NCI-H2029 (cell line): ENCODE measurements at places on chromosomes 1 and 21.
A peak's percentile ranks its signal among the peaks of the same experiment; 100 is the strongest.

DNA sequence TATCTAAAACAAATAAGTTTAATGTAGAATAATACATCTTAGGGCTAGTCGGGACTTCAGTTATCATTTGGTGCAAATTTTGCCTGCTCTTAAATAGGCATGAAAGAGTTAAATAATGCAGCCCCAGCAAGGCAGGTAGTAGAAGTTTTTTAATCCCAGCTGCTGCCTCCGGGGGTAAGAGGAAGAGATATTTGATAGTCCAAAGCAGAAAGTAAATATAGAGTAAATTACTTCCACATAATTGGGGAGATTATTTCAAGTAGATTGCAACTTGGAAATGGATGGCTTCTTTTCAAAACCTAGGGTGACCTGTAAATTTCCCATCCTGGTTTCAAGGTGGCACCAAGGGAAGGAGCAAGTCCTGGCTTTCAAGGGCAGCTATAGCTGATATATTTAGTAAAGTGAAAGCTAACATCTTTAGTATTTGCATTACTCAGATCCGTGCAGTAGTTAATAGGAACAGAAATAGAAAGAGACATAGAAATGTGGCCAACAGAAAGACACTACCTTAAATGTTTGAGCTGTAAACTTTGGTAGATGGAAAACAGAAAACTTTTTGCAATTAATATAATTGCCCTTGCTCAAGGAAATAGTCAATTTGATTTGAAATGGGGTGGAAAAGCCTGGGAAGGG, 109.1 kb downstream of the LMO4 start:
- no peak for DNase-seq

GRCh38 chr1:180270530-180271271, 40.6 kb downstream of the LHX4 start:
- no peak for DNase-seq

DNA sequence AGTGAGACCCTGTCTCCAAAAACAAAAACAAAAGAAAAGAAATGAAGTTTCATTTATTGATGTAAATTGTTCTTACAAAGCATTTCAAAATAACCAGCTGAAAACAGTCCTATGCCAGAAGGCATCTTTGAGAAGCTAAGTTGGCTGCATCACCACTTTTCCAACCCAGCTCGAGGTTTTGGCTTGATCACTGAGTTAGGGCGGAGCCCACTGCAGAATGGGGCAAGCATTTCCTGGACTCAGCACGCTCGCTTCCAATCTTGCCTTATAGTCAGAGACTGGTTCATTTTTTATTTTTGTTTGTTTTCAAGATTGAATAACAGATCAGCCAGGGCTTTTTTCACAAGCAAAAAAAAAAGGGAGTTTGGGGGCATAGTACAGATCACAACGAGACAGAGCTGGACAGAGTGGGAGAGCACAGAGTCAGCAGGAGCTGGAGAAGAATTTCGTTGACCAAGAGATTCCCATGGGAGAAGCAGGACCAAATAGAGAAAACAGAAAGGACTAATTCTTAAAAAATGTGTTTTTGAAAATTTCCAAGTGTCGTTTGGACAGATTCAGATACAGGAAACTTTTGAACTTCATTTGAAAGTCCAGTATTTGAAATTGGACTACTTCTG, 23.5 kb upstream of the COL6A1 start:
- no peak for DNase-seq

DNA sequence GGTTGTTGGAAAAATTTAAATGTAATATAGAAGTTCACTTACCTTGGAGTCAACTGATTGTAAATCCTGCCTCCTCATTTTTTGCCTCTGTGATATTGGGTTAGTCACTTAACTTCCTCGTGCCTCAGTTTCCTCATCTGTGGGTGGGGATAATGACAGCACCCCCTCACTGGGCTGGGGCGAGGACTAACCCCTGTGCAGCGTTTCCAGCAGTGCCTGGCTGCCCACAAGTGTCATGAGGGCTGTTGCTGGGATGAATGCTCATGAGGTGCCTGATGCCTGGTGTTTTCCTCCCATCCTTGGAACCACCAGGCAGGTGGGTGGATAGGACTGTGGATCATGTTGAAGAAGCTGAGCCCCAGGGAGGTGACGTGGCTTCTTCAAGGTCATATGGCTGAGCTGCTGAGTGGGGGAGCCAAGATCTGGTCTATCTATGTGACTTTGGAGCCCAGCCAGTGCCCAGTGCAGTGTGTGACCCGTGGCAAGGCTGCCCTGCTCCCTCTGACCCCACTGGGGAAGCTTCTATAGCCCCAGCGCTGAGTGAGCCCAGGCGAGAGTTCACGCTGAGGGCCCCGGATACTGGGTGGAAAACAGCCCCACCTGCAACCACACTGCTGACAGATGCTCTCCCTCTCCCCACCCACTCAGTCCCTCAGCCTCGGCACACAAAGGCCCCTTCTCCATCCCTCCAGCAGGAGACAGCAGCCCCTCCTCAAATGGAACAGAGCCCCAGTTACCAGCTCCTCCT, 446.0 kb downstream of the PTPRU start:
- DNase-seq: peak; percentile 47
